Fibroblast of skin of scalp (primary cell): ENCODE measurements at places on chromosomes 6 and 20.

DNA sequence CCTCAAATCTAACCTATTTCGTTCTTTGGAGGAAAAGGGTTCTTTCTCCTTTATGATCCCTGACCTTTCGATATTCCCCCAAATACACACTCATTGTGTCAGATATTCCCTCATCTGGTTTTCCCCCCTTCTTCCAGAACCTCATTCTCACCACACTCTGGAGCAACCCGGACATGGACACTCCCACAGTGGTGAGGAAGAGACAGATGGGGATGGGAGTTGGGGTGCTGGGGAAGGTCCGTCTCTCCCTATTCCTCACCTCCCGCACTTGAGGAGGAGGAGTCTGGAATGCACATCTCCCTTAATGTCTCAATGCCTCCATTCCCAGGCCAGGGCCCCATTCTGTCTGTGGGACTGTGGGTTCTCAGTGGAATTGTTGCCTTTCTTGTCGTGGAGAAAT is 1.3 kb downstream of the SLC39A7 start:
- no peak for DNase-seq

- no peak for DNase-seq
These were observed 973 bp downstream of the CD40 start for GRCh38 chr20:46119028-46119546.

- DNase-seq = no peak
These were observed 29.7 kb downstream of the MYO6 start for GRCh38 chr6:75778757-75779156.

GRCh38 chr6:158027590-158028285 is 46.1 kb downstream of the SYNJ2 start:
- DNase-seq = no peak

DNA sequence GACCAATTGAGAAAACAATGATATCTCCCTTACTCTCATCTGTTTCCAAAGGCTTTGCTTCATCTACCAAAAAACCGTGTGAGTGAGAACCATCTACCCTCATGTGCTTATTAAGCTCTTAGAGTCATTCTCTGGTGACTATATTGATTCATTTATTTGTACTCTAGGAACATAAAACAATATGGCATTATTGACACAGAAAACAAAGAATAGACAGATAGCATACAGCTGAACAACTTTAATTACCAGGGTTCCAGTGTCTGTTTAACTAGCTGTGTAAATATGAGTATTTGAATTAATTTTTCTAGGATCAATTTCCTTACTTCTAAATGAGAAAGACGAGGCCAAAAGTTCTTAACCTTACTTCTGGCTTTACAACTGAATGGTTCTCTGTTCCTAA is 31.3 kb upstream of the HEY2 start:
- DNase-seq = no peak

GRCh38 chr20:33773412-33774089 is 37.6 kb upstream of the CHMP4B start:
- no peak for DNase-seq

GRCh38 chr6:104483225-104483834 is 376.4 kb downstream of the HACE1 start:
- peak; percentile 21 for DNase-seq

DNA sequence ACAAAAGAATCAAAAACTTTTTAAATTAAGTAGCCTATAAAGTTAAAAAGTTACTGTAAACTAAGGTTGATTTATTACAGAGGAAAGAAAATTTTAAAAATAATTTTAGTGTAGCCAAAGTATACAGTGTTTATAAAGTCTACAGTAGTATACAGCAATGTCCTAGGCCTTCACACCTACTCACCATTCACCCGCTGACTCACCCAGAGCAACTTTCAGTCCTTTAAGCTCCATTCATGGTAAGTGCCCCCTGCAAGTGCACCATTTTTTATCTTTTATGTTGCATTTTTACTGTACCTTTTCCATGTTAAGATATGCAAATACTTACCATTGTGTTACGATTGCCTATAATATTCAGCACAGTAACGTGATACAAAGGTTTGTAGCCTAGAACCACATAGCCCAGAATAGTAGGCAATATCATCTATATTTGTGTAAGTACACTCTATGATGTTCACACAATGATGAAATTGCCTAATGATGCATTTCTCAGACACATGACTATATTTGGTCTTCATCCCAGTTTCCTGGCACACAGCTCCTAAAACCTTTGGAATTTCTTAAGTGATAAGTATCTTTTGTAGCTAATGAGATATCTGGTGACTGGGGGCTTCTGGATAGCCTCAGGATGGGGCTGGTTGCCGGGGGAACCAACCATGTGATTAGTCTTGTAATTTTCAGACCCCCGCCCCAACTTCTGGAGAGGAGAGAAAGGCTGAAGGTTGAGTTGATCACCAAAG is 111.0 kb downstream of the MRPL14 start:
- DNase-seq = peak; percentile 82

DNA sequence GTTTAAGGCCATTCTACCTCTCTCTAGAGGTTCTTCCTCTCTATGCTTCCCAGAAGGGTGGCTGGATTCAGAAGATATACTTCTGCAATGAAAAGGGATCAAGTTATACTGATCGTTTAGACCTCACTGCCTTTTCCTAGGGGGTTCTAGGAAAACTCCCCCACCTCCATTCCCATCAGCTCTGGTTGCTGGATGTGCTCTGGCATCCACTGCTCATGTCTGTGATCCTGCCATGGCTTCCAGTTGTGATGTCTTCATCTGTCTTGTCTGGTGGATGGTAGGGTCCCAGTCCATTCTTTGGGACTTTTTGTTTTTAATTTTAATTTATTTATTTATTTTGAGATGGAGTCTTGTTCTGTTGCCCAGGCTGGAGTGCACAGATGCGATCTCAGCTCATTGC is 118.4 kb downstream of the BTBD3 start:
- DNase-seq = no peak

GRCh38 chr6:101478891-101479290 is 85.4 kb downstream of the GRIK2 start:
- DNase-seq = no peak

- DNase-seq = no peak
These were observed 36.0 kb upstream of the PLN start for GRCh38 chr6:118511930-118512715.

- DNase-seq = no peak
These were observed 67.5 kb upstream of the PBOV1 start for GRCh38 chr6:138285800-138286199.

DNA sequence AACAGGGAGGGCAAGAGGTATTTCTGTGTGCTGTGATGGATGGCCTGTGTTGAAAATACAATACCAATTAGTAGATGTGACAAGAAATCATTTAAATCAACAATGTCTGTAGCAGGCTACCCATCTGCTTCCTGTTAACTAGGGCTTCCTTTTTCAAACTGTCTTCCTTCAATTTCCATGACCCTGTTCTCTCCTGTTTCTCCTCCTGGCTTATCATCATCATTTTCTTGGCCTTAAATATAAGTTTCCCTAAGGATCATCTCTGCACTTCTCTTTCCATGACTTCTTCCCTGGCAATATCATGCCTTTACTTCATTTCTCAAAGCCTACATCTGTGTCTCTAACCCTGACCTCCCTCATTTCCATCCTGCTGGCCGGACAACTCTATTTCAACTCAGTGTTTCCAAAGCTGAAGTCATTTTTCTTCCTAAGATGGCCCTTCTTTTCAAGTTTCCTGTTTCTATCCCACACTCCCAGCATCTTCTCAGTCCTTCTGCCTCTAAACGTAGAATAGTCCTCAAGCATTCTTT is 18.2 kb downstream of the ZC2HC1B start:
- no peak for DNase-seq

- no peak for DNase-seq
These were observed 4.1 kb downstream of the ATP9A start for GRCh38 chr20:51763965-51764602.

DNA sequence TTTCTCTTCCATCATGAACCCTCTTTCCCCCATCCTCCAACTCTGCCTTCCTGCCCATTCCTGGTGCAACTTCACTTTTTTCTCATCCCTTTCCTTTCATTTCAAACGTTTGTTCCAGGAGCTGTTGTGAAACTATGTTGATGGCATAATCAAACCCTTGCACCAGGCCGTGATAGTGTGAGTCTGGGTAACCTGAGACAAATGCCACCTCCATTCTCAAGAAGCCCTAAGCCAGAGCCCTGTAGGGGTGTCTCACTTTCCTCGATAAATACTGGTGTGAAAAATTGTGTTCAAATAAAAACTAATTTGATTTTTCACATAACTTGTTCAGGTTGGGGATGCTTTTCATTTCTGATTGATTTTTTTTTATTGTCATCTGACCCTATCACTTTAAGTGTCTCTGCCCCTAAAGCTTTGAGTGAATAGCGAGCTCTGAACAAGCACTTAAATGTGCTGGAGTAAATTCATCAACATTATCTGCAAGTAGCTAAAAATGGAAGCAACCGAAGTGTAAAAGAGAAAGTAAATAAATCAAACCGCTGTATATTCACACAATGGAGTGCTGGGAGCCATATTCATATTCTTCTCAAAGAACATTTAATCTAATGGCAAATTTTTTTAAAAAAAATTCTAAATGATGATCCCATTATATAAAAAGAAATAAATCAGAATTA is 303.1 kb upstream of the CDYL start:
- no peak for DNase-seq

DNA sequence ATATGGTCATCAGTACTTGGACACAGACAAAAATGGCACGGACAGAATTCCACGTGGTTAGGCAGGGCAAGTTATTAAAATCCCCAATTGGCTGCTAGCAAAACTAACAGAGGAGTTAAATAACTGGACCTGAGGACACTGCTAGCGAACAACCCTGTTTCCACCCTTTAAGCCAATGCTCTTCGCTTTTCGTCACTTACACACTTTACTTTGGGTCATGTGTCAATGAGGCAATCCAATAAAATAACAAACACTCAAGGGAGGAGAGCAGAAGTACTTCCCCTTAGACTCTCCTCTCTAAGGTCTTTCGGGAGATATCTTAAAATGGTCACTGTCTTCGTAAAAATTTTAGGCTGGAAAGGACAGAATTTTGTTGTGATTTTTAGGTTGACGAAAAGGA is 68.6 kb downstream of the LCA5 start:
- DNase-seq = no peak
